Upper lobe of right lung (tissue), 1 donor: ENCODE measurements at places on chromosomes 1 and 21. TPM values are rescaled to one million over a fixed set of nuclear protein-coding genes. Genes with fewer than 3 reads are reported as not detected.
A peak's percentile ranks its signal among the peaks of the same experiment; 100 is the strongest.

- no peak for DNase-seq
These were observed 969.0 kb downstream of the TTLL7 start for GRCh38 chr1:83029916-83030315.

DNA sequence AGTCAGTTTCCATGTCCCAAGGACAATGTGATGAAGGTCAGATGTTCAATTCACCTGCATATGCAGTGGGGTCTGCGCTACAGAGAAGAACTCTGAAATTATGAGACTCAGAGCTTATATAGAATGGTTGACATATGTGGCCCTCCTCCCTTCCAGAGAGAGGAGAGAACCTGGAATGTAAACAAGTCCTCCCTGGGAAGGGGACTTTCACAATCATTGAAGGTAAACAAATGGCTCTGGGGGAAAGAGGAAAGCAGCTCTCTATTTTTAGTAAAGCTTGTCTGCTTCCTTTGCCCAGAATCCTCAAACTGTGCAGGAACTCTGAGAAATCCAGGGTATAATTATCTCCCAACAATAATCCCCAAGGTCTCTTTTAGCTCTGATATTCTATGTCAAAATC lies 9.8 kb downstream of the OVGP1 start:
- no peak for DNase-seq

GRCh38 chr1:244150071-244150470 lies 99.0 kb downstream of the ZBTB18 start:
- no peak for DNase-seq

- DNase-seq = no peak
These were observed 21.9 kb downstream of the SH2D2A start for GRCh38 chr1:156794506-156795373.

DNA sequence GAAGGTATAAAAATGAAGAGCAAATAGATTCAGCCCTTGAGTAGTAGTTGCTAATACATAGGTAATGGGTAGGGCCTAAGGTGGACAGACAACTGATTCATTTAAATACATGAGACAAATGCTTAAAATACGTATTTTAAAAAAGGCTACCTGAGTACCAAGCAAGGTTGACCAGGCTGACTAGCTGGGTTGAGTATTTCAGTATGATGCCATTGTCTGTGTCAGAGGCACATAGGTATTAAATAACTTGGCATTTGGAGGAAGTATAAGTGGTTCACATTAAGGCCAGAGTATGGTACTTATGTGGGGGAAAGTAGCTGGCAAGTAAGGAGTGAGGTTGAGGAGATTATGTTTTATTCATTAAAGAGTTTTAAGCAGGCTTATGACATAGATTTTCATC lies 19.4 kb downstream of the NEK7 start:
- DNase-seq = no peak

GRCh38 chr1:188027613-188028012 lies 1198.9 kb downstream of the PLA2G4A start:
- no peak for DNase-seq

DNA sequence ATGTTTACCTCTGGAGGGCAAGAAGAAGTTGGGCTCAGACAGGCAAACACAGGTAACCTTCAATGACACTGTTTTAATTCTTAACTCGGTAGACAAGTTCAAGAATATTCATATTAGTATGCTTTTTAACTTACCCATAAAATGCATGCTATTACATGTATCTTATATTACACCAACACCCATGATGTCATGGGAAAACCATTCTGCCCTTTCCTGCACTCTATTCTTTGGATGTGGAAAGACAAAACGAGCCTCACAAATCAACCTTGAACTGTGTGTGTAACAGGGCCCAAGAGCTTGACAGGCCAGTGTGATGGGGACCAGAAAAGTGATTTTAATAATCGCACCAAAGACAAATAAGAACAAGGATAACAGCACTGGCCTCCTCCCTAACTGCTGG lies 22.6 kb upstream of the RAP1GAP start:
- no peak for DNase-seq

Gene FAM72C
- total RNA-seq = not detected

DNA sequence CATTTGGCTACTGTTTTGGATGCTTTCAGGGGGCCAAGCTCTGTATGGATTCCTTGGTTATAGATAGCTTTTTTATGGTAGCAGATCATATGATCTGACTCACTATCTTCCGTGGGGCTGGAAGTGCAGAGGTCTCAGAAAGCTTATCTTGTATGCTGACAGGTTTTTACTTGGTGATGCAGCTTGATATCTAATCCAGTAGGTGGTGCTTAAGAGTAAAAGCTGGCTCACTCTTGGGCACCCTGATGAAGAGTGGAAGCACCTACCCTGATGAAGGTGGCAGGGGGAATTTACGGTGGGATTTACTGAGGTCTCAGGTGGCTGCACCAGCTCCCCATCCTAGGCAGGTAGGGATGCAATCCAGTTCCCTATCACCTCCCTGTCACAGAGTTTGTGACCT lies 151.2 kb downstream of the PTBP2 start:
- no peak for DNase-seq

Gene NFASC
- total RNA-seq = 24.1 TPM

DNA sequence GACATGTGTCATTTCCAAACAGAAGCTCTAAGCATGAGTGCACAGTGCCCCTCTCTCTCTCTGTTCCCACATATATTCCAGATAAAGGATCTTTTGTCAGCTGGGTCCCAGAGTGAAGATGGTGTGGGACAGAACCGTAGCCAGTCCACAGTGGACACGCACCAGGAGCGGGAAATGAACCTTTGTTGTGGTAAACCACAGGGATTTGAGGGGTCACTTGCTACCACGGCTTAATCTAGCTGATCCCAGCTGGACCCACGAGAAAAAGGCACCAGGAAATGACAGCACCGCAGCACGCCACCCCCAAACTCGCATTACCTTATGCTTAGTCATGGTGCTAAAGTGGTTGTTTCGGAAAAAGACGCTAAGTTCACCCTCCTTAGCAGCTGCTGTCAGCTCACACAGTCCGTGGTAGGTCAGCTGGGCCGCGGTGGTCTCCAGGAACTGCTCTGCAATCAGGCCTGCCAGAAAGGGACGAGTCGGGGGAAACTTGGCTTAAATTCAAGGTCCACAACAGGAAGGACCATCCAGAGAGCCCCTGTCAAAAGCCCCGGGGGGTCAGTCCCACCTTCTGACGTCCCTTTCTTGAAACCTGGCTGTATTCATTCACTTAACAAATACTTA lies 7.5 kb downstream of the MINDY1 start:
- DNase-seq = no peak

Gene LHX4
- not detected for total RNA-seq

DNA sequence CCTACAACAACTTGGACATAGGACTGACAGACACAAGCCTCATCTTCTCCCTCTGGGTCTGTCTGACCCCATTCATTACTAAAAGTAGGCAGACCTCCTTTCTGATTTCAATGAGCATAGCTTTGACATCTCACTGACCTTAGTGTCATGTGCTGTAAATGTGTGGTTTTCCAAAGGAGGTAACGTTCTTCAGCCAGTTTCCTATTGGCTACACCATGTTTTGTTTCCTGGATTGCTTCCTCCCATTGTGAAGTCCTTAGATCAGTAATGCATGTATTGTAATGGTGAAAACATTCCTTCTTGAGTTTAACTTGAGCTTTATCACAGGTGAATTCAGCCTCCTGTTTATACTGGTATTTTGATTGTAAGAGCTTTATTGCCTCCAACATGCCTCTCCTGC lies 20.6 kb downstream of the STXBP3 start:
- DNase-seq = no peak

Gene SELENON
- total RNA-seq = 95.9 TPM

DNA sequence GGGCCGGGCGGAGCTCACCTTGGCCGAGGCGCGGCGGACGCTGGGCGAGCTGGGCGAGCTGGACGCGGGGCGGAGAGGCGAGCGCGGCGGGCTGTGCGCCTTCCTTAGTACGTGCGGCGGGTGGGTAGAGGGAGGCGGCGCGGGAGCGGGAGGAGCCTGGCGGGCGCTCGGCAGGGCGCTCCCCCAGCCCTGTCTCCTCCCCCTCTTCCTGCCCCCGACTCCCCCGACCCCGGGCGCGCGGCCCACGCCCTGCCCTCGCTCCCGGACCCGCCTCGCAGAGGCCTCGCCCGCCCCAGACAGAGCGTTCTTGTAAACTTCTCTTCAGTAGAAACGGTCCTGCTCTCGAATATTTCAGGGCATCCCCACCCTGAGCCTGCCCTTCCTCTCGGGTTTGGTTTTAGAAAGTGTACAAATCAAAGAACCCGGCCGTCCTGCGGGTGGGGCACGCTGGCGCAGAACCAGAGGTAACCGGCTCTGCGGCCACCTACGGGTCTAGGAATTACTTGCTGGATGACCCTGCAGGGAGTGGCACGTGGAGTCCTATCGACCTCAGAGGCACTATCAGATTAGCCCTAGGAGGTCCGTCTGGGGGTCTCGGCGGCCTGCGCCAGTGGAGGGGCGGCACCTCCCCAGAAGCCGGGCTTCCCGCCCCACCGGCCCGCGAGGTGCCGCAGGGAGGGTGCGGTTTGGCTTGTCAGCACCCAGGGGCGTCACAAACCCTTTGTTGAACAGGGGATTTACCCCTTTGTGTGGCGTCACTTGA lies at the start of gene S100A10:
TSS of gene S100A10 (minus strand) at position 126 of the 763 bp plus-strand sequence. CDS start 7,629 bp downstream, outside the sequence.
- DNase-seq = peak; percentile 93

Gene SLC37A1
- 21.6 TPM for total RNA-seq

DNA sequence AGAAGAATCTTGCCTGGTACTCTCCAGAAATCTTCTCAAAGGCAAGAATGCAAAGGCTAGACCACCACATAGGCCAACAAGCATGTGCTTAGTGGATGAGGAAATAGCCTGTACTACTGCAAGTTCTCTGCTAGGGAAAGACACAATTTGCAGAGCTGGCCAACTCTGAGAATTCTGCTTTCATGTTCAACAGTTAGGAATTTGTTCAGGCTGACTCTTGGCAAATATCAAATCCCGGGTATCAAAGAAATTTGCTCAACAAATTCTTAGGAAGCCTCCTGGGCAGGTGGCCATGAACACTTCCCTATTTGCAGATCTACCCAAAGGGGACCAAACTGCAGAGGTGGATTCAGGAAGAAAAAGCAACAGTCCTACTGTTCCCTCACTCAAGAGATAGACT lies 15.0 kb upstream of the H3-3A start:
- DNase-seq = no peak

Gene PTPN14
- 43.7 TPM for total RNA-seq

DNA sequence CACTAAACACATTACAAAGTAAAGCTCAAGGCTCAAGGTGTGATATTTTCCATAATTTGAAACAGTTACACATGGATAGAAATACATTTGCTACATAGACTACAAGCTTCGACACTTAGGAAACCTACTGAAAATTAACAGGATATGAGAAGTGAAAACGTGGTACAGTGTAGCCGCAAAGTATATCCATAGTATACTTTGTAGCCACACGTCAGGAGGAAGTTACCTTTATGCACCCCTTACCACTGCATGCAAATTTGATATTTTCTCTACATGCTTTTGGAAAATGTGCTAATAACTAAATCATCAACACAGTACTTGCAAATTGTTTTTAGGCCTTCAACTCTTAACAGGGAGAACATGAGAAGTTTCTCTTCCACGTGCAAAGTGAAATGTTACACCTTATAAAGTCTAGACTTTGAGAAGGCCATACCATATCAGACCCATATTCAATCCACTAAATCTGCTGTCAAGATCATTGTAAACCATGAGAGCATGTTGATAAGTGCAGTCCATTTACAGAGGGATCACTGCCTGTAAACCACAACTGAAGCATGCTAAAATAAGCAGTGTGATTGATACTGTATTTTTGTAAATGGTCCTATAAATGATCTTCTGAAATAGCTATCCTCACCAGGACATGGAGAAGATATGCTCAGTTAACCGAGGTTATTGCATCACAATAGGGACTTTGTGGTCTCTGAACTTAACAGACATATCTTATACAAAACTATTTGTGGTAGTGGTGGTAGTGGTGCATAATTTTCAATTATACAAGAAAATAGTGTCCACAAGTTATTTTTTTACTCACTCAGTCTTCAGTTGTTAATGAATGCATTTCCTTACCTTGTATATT lies 64.7 kb downstream of the VAV3 start:
- no peak for DNase-seq

GRCh38 chr1:8663090-8663802 lies 154.2 kb downstream of the RERE start:
- no peak for DNase-seq

GRCh38 chr1:114510274-114511031 lies 550 bp downstream of the TRIM33 start:
- DNase-seq = peak; percentile 79

Gene TLCD4
- total RNA-seq = 13.6 TPM

- DNase-seq = no peak
These were observed 411.3 kb downstream of the NPHP4 start for GRCh38 chr1:5580926-5581325.

DNA sequence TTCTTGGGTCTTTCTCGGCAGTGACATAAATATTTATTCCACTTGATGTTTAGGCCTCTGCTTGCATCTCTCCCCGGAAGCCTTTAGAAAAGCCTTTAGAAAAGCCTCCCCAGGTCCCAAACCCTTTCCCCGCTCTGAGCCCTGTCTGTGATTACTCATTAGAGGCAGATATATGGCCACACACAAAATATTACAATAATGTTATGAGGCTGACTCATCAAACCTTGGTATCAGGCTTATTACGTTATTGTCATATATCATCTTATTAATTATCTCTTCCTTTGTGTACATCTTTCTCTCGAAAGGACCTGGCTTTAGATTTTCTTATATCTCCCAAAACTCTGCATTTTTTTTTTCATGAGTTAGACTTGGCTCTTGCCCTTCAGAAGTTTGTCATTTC lies 69.5 kb downstream of the FGGY start:
- no peak for DNase-seq

DNA sequence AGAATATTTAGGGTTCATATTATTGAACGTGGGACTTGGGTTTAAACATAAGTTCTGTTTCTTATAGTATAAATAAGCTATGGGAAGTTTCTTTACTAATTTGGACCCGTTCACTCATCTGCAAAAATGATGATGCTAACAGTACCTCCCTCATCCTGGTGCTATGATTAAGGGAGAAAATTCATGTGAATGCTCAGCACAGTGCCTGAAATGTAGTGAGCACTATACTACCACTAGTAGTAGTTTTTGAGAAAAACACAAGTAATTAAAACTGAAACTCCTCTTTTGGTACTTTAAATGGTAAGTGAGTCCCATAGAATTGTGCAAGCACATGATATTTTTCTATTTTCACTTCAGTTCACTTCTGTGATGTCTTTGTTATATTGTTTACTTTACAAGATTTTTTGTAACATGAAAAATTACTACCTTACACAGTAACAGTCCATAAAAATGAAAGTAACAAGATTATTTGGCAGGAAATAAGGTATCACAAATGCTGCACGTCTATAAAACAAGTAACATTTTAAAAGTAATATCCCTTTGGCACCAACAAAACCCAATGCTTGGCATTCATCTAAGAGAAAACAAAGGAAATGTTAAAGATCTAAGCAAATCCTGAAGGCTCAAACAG lies 11.3 kb upstream of the PTPRC start:
- no peak for DNase-seq

- no peak for DNase-seq
These were observed 6.6 kb upstream of the NUP133 start for GRCh38 chr1:229514578-229515275.

Gene EIF2D
- total RNA-seq = 49.8 TPM

Gene CDK18
- total RNA-seq = 31.6 TPM

GRCh38 chr1:61337981-61338848 lies 255.9 kb downstream of the NFIA start:
- peak; percentile 76 for DNase-seq

Gene CAMK1G
- 1.4 TPM for total RNA-seq
